CD4-positive, alpha-beta T cell treated with Interleukin-2 at 100 ng/mL for 4 hours (primary cell): ENCODE measurements at places on chromosomes 5 and 9.
A peak's percentile ranks its signal among the peaks of the same experiment; 100 is the strongest.

DNA sequence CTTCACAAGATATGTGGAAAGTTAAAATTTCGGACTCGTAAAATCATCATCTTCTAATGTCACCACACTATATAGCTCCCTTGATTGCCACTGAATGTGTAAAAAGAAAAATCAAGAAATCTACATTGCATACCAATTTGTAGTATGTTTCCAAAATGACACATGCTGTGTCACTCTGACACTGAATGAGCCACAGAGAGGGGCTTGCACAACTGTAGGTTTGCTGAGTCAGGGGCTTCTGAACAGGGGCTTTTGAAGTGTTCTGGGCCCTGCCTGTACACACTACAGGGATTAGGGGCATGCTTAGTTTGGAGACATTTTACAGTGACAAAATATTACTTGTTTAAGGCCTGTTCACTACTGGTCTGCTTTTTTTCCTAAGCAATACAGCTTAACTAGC is 234.4 kb upstream of the GRAMD2B start:
- no peak for DNase-seq

DNA sequence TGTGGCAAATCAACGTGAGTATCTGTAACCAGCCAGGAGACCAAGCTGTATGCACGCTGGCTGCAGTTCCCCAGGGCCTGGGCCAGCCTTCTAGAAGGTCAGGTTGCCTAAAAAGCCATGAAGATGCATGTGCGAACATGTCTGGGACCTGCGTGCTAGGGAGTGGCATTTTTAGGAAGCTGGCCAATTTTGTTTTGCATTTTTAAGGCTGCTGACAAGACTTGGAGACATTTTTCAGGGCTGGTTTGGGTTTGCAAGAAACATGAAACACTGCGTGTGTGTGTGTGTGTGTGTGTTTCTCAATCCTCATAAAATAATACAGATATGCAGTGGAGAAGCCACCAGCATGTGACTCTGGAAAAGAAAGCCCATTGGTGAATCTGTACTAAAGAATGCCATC is 5.1 kb downstream of the TGFBI start:
- DNase-seq = no peak

DNA sequence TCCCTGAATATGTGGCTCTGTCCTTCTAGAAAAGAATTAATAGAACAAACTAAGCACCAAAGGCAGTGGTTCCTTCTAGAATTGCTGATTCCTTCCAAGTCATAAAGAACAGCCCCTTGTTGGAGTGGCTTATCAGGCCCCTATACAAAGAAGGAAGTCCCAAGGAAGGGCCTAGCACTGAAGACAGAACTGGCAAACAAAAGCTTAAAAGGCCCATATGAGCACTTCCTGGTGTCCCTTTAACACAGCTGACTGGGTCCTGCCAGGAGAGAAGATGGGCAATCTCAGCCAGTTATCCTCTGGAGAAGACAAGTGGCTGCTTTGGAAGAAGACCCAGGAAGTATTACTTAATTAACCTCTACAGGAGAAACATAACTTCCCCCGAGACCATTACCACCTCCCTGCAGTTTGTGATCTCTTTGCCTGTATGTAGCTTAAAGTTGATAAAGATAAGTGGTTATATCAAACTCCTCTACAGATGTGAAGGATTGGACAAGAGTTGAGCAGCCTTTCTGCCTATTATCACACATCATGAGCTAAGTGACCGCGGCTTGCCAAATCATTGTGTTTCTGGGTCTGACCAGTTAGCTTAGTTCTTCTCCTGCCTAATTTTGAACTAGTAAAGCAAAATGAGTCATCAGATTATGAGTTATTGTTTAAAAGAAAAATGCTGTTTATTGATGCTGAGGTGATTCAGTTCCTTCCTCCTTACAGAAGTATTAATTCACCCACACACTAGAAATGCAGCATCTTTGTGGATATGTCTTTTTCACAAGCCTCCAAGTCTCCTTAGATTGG is 13.3 kb upstream of the STING1 start:
- DNase-seq = no peak

GRCh38 chr5:121897341-121897740 is 45.7 kb downstream of the FTMT start:
- DNase-seq = no peak

GRCh38 chr9:7976167-7976755 is 176.7 kb upstream of the DMAC1 start:
- peak; percentile 83 for DNase-seq

GRCh38 chr5:137148159-137148558 is 351.0 kb downstream of the SPOCK1 start:
- no peak for DNase-seq

DNA sequence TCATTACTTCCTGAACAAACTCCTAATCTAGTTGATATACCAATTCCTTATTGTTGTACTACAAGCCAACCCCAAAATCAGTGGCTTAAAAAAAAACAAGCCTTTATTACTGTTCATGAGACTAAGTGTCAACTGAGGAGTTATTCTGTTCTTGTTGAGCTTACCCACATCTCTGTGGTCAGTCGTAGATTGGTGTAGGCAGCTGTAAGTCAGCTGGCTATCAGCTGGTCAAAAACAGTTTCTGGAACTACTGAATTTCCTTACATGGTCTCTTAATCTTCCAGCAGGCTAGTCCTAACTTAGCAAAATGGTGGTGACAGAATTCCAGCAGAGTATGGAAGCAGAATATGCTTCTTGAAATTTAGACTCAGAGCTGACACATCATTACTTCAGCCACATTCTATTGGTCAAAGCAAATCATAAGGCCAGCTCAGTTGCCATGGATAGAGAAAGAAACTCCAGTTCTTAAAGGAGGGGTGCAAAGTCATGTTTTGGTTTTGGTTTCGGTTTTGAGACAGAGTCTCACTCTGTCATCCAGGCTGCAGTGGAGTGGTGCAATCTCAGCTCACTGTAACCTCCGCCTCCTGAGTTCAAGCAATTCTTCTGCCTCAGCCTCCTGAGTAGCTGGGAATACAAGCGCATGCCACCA is 386.1 kb upstream of the MPDZ start:
- DNase-seq = no peak

- DNase-seq = no peak
These were observed 1193.5 kb downstream of the DTWD2 start for GRCh38 chr5:117794847-117795246.

DNA sequence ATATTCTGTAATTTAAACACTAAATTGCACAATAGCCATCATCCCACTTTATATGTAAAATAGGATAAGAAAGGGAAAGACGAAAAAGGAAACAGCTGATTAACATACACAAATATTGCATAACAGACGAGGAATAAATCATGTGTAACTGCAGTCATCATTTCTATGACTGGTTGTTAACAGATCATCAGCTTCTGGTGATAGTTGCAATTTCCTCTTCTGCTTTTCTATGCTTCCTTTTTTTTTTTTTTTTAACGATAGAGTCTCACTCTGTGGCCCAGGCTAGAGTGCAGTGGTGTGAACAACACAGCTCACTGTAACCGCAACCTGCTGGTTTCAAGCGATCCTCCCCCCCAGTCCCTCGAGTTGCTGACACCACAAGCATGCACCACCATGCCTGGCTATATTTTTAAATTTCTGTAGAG is 22.5 kb upstream of the JAKMIP2 start:
- peak; percentile 39 for DNase-seq

- DNase-seq = no peak
These were observed 71.3 kb downstream of the KDM4C start for GRCh38 chr9:6829027-6829426.

- DNase-seq = no peak
These were observed 35.9 kb upstream of the SLC1A3 start for GRCh38 chr5:36570301-36571095.

- DNase-seq = no peak
These were observed 6.7 kb downstream of the ADAMTSL1 start for GRCh38 chr9:18480662-18481093.

- DNase-seq = no peak
These were observed 29.6 kb upstream of the B4GALT1 start for GRCh38 chr9:33196736-33197135.

- DNase-seq = no peak
These were observed 26.3 kb downstream of the NMUR2 start for GRCh38 chr5:152378730-152379129.

GRCh38 chr9:136840140-136840876 is 2.0 kb upstream of the AJM1 start:
- DNase-seq = no peak

DNA sequence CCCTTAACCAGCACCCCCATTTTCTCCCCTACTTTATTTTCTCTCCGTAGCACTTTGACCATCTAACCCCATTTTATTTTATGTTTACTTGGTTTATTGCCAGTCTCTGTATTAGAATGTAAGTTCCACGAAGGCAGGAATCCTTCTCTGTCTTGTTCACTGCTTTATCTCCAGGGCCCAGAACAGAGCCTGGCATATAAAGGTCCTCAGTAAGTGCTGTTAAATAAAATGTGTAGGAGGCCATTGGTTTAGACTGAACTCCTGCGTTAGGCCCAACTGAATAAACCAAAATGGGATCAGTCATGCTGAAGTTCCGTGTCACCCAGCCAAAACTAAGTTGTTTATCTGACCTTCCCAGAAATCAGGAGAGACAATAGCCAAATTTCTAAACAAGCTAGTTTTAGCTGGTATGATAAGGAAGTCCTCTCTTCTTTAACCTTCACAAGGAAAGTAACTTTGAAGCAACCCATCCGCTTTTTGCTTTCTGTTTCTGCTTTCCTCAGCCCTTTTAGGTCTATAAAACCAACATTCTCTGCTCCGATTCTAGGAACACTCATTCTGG is 29.0 kb upstream of the CCNJL start:
- DNase-seq = no peak

- no peak for DNase-seq
These were observed 214.0 kb downstream of the ENC1 start for GRCh38 chr5:74426506-74426905.

GRCh38 chr5:89351222-89351621 is 468.2 kb upstream of the MEF2C start:
- no peak for DNase-seq

DNA sequence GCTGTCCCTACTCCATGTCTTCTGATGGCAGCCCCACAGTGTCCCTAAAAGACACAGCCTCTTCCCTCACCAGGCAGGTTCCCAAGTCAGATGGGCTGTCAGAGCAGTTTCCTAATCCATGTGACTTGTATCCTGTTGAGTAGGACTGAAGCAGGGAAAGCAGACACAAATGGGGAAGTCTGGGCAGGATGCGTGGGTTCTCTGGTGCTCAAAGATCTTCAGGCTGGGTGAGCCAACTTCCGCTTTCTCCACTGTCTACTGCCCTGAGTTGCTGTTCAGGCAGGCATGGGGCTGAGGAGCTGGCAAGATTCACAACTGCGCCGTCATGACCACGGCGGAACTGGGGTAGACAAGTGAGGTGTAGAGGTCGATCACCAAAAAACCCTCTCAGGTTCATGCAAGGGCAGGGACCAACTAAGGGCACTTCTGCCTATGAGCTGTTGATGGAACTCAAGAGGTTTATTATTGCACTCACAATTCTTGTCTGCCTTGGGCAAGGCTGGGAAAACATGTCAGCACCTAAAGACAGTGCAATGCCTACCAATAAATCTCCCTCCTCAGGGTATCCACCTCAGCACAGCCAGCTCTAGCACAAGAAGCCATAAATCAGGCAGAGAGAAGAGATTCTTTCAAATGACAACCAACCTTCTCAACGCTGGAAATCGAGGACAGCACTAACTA is 83.4 kb downstream of the RAPGEF1 start:
- peak; percentile 80 for DNase-seq

- DNase-seq = no peak
These were observed 83.2 kb upstream of the NREP start for GRCh38 chr5:111840036-111840674.

DNA sequence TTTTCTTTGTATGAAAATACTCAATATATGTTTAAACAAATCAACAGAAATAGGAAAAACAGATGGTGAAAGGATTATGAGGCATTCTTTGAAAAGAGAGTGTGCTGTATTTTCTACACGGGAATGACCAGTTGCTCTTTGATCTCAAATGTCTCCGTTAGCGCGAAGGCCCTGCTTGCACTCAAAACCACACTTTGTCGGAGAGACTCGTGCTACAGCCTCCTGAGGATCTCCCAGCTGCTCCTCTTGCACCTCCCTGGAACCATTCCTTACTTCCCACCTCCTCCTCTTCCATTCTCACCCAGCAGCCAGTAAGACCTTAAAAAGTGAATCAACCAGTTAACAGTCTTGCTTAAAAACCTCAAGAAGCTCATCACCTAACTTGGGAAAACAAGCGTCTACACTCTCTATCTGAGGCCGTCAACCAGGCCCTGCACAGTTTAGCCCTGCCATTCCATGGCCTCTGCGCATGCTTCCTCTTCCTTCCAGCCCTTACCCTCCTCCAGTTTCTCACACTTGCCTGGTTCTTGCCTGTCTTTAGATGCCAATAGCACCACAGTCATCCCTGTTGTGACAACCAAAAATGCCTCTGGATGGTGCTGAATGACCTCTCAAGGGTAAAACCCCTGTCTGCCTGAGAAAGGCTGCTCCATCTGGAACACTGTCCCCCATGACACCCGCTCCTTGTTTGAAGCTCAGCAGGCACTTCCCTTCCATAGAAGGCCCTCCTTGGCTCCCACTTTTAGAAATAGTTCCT is 594.7 kb upstream of the WWC1 start:
- DNase-seq = no peak

DNA sequence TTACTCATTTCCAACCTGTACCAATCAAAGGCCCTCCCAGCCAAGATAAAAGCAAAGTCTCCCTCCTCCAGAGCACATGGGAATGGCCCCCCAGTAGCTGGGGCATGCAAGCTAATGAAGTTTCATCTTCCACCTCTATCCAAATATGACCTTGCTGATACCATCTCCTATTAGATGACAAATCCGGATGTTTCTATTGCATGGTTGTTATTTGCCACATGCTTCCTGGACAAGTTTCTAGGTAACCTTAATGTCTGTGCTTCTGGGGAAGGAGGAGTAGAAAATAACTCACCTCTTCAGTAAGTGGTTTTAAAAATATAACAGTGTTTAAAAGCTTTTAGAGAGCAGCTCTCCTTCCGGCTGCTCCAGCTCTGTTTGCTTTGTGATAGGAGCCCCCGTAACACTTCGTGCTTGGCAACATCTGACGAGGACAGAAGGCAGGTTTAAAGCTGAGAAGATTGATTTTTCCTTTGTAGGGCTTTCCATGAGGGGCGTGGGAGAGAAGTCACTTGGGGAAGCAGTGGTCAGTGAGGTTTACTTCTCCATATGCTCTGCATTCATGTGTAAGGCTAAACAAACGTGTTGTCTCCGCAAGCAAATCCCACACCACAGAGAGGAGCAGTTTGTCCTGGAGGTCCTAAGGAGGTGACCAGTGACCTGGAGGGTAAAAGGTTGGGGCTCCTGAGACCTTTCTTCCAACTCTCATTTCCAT is 40.3 kb upstream of the GLRX start:
- peak; percentile 11 for DNase-seq

DNA sequence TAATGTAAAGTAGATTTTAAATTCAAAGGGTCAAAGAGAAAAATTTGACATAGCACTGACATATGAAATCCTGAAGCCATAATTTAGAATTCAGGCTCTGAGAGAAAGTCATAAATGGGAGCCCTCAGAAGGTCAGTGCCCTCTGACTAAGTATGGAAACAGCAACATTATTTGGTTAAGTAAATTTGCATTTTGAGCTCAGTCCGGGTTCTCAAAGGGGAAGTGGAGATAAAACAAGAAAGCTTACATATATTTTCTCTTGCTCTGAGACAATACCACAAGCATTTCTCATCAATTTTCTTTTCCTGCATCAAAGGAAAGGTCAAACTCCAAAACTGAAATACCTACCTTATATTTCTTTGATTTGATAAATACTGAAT is 348.0 kb downstream of the SEMA5A start:
- no peak for DNase-seq
